ENCODE measurements at places on chromosomes 7 and 10. TPM values are rescaled to one million over a fixed set of nuclear protein-coding genes. Genes with fewer than 3 reads are reported as not detected.
A peak's percentile ranks its signal among the peaks of the same experiment; 100 is the strongest.

Gene NRF1
- 26.4 TPM for total RNA-seq

DNA sequence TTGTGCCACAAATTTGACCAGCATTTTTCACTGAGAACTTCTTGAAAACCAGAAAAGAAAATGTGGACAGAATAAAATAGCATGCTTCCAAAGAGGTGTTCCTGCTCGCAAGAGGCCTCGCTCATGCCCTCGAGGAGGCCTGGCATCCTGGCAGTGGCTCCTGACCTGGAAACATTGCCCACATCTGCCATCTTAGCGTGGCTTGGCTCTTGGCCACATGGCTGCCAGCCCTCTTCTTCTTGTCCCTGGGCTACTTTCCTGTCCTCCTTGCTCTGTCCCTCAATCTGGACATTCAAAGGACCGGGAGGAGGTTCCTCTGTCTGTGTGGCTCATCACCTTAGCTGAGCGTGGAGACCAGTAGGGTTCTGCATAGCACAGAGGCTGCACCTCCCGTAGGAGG, 131.6 kb upstream of the TMEM72 start:
- DNase-seq = no peak

Gene IKZF1
- 348 TPM for total RNA-seq

DNA sequence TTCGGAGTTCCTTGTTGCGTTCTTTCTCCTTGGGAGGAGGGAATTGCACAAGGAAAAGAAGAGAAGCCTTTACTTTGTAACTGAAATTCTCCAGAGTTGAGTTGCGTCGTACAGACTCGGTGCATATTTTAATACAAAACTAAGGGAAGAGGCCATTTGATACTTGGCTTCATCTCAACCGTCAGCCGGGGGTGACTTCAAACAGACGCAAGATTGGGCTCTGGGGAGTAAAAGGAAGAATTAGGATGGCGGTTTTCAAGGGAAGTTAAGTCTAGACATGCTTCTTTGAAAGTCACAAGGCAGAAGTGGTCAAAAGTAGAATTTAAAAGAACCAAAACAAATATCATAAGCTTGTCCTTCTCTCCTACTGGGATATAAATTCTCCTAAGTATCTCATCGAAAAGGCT, 1.6 kb downstream of the PRR15 start:
- DNase-seq = no peak

Gene SPDYE6
- total RNA-seq = not detected

Gene ARHGAP22
- not detected for total RNA-seq

DNA sequence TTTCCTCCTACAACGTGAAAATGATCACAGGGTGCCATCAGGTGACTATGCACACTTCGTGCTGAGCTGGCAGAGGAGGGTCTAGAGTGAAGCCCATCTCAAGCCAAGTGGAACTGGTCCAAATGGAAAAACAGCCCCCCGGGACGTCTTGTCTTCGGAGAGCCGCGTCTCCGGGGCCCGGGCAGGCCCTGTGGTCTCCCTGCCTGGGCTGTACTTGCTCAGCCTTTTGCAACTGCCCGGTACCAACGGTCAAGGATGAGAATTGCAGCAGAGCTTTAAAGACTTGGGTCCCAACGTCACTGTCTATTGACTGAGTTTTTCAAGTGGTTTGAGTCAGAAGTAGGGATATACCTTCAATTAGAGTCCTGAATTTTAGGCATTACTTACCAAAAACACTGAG, 315.5 kb downstream of the PTPRN2 start:
- DNase-seq = no peak

DNA sequence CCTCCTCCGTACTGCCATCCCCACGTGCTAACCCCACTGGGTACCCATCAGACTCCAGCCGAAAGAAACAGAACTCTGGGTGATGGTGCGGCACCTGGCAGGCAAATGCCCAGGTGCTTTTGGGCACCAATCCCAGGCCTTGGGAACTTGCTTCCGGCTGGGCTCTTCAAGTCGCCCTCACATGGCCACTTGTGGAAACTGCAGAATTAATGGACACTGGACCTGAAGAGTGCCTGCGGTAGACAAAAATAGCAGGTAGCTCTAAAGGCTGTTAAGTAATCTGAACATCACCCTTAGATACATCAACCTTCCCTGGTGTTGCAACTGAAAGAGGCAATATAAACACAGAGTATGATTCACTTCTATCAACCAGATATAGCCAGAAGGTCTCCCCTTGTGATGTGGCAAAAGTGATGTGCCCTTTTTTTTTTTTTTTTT, 644.4 kb downstream of the GRM8 start:
- no peak for DNase-seq

DNA sequence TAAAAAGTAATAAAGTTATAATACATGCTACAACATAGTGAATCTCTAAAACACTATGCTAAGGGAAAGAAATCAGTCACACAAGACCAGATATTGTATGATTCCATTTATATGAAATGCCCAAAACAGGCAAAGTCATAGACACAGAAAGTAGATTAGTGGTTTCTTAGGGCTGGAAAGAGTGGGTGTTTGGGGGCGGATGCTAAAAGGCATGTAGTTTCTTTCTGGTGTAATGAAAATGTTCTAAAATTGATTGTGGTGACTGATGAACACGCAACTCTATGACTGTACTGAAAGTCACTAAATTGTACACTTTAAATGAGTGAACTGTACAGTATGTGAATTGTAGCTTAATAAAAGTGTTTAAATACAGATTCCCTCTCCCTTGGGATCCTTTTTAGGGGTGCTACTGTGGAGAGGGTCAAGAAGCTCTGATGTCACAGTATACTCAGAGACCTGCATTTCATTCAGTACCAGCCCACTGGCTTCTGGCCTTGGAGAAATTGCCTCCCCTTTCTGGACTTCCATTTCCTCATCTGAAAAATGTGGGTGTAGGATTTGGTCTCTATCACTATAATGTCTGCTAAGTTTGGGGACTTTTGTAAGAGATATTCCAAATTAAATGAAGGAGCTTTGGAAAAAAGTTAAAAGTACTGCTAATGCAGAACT, 46.4 kb downstream of the AOAH start:
- peak; percentile 64 for DNase-seq

Gene STEAP4
- 0.05 TPM for total RNA-seq

Gene PRPS1L1
- total RNA-seq = not detected

- no peak for DNase-seq
Measured at GRCh38 chr7:64999165-65000004, 7.1 kb downstream of the ERV3-1 start.

Gene PPP1R3C
- not detected for total RNA-seq

Gene PLAU
- 2.2 TPM for total RNA-seq

GRCh38 chr7:156881679-156882078, 11.3 kb downstream of the LMBR1 start:
- no peak for DNase-seq

GRCh38 chr10:95034401-95034800, 34.9 kb downstream of the CYP2C8 start:
- DNase-seq = no peak

Gene METTL27
- total RNA-seq = 0.55 TPM

GRCh38 chr7:106597751-106598546, 63.0 kb downstream of the CCDC71L start:
- DNase-seq = no peak

Gene TEX47
- total RNA-seq = not detected

DNA sequence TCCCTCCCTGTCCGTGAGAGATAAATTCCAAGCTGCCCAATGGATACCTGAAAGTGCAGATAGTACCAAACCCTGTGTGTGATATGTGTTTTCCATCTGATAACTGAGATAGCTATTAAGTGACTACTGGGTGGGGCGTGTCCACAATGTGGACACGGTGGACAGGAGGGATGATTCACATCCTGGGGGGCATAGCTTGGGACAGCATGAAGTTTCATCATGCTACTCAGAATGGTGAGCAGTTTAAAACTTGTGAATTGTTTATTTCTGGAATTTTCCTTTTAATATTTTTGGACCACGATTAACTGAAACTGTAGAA, 158.6 kb downstream of the CREB5 start:
- no peak for DNase-seq

Gene ASB10
- total RNA-seq = not detected

- no peak for DNase-seq
Measured at GRCh38 chr10:49634069-49634660, 20.3 kb downstream of the CHAT start.

GRCh38 chr10:23192712-23193434, 761 bp downstream of the PTF1A start:
- no peak for DNase-seq

Gene MYOF
- 5.5 TPM for total RNA-seq
